ENCODE measurements at places on chromosomes 11 and 22. TPM values are rescaled to one million over a fixed set of nuclear protein-coding genes. Genes with fewer than 3 reads are reported as not detected.

DNA sequence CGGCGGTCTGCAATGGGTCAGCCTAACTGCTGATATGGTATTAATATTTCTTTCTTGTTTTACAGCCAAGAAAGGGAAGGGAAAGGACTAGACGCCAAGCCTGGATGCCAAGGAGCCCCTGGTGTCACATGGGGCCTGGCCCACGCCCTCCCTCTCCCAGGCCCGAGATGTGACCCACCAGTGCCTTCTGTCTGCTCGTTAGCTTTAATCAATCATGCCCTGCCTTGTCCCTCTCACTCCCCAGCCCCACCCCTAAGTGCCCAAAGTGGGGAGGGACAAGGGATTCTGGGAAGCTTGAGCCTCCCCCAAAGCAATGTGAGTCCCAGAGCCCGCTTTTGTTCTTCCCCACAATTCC, 1.9 kb downstream of the MDK start:
- DNase-seq, result no peak

GRCh38 chr11:114563077-114563476, 3.4 kb upstream of the NXPE1 start:
- no peak for DNase-seq

DNA sequence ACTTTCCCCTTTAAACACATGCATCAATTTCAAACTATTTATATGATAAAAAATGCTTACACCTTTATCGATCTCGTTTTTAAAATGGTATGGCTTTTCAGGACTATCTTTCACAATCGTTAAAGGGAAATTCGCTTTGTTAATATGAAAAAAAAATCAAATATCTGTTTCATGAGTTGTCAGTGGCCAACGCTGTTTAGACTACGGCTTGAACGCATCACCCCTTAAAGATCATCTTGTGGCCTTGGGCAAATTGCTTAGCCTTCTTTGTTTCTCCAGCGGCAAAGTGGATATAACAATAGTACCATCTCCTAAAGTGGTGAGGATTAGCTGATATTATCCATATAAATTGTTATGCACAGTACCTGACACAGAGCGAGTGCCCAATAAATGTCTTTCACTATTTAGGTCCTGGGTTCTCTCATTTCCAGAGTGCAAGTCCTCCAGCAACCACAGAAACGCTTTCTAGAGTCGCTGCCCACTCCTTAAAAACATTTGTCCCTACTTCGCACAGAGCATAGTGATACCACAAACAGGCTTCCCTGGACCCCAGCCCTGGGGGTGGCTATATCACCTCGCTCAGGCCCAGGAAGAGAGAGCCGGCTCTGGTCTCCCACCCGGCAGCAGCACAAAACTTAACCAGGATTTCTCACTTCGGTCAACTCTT, 904 bp downstream of the SLC35F2 start:
- no peak for DNase-seq

- no peak for DNase-seq
Measured at GRCh38 chr11:27603376-27603990, 96.8 kb downstream of the BDNF start.

GRCh38 chr22:44698531-44699421, 3.2 kb upstream of the PRR5 start:
- no peak for DNase-seq

- peak; percentile 48 for DNase-seq
Measured at GRCh38 chr22:49961005-49961600, 531 bp downstream of the PIM3 start.

The ARHGAP20 gene
- 0.16 TPM for total RNA-seq

The USP2 gene
- total RNA-seq, result 135 TPM

- DNase-seq, result no peak
Measured at GRCh38 chr11:17556999-17557398, 9.9 kb downstream of the OTOG start.

DNA sequence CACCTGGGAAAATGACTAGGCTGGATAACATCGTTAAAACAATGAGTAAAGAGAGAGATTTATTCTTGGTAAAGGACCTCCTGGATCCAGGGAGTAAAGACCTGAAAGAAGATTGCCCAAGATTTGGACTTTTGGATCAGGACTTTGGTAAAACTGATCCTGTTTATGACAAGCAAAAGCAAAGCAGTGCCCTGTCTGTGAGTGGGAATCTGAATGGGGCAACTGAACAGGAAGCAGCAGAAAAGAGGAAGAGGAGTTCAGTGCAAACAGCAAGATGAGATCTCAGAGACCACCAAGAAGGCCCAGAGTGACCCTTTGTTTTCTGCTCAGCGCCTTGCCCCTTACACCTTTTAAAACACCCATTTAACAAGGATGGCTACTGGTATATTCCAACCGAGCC, 122.0 kb downstream of the VPREB1 start:
- no peak for DNase-seq

DNA sequence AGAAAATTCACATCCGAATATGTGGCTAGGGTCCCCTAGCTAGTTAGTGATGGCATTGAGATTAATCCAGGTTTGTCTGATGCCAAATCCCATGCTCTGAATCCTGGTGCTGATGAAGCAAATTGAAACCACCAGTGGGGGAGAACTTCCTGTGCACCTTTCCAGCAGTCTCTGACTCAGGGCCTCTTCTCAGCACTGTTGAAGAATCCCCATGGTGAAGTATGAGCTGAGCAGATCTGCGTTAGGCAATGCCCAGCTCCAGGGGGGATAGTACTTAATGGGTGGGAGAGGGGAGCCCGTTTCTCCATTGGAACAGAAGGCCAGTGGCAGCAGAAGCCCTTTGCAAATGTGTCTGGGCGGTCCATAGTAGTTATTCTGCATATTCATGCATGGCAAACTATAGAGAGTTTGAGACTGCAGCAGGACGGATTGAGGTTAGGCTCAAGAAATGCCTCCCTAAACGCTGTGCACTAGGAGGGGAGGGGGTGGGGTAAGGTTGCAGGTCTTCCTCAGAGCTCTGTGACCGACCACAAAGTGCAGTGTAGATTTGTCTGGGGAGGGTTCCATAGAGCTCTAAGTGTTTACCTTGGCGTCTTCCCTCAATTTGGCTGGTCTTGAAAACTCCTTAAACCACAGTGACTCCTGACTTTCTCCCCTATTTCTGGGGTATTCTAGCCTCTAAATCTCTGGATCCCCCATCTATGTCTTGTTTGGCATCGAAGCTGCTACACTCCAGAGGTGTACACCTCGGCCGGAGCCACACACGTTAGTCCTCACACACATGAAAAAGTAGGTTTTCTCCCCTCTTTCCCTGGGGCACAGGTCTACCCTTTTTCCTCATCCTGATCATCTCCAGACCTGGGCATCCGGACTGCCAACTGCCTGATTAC, 4.8 kb downstream of the POU2F3 start:
- DNase-seq, result no peak

DNA sequence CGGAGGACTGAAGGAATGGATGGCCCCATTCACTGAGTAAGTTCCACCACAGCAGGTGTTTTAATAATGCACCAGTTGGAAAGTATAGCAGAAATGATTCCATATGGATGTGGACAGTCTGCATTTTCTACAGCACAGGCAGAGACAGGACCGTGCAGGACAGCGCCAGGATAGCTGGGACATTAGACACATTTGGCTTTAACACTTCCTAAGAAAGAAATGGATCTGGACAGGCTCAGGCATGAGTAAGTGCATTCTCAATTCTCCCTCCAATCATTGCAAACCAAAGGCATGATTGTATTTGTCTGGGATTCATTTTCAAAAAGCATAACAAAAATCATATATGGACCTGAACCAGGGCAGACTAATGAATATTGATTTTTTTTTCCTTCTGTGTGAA, 233.0 kb upstream of the POU2AF2 start:
- DNase-seq, result no peak

DNA sequence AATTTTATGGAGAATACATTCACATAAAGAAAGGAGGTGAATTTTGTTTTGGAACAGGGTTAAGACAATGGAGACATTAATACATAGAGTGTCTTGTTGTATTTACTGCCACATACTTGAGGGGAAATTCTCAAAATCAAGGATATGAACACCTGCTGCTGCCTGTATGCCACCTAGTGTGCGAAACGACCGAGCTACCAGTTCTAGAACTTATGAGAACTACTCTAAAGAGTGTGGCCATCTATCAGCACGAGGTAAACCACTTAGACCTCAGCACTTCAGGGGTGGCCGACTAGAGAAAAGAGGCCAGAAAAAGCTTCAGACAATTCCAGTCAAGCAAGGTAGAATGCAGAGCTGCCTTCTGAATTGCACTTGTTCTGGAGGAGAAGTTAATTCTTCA, 1.5 kb upstream of the AGBL2 start:
- DNase-seq, result no peak

The NRIP3 gene
- 1.9 TPM for total RNA-seq

The MRGPRE gene
- 0.36 TPM for total RNA-seq

The SLC16A8 gene
- not detected for total RNA-seq

GRCh38 chr11:49208006-49208721, at the start of gene FOLH1:
FOLH1 (minus strand) TSS chr11:49208602; CDS start chr11:49208409, 193 bp downstream.
- peak; percentile 22 for DNase-seq

The GSTT2 gene
- total RNA-seq, result 0.66 TPM

Data from left ventricle myocardium inferior (tissue), 1 donor.